ENCODE measurements at places on chromosomes 3 and 15.
A peak's percentile ranks its signal among the peaks of the same experiment; 100 is the strongest.

DNA sequence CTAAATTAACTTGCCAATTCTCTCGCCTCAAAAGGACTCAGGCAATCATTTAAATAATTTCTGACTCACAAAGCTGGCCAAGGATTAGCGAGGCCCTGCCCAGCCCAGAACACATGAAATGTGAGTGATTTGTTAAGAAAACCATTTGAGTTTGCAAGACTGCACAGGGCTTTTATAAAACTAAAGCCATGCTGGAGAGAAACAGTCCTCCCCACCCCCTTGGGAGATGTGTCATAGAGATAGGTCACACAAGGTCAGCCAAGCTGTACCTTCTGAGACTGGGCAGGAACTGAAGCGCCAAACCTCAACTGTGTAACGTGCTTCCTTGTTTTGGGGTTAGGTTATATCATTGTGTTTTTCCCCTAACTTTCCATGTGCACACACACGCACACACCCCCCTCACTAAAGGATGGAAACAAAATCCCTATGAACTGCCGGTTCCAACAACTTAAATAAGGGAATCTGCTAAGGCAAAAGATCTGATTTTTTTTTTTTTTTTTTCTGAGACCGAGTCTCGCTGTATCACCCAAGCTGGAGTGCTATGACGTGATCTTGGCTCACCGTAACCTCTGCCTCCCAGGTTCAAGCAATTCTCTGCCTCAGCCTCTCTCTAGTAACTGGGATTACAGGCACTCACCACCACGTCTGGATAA, 8.1 kb downstream of the SPATA12 start:
- H3K4me1 ChIP-seq: no peaks in the 10 kb centered on the region
- no peaks in the 10 kb centered on the region for H3K36me3 ChIP-seq
- no peaks in the 10 kb centered on the region for H3K27me3 ChIP-seq
- H3K27ac ChIP-seq: no peak overlapping the region
- H3K4me3 ChIP-seq: no peak overlapping the region

DNA sequence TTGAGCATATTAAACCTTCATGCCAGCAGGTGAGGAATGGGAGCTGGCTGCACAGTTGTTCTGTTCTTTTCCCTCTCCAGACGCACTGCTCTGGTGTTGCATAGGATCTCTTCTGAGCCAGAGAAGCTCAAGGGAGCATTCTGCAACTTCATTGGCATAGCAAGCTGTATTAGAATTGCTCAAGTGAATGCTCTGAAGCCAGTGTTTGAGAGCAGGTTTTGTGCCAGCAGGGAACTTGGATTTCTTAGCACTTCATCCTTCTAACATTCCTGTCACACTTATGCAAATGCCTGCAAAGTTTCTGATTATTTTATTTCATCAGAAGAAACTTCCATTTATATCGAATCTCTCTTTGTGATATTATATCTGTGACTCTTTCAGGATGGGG, 366.6 kb downstream of the AGBL1 start:
- no peaks in the 10 kb centered on the region for H3K36me3 ChIP-seq
- no peak overlapping the region for H3K27ac ChIP-seq
- H3K4me1 ChIP-seq: no peaks in the 10 kb centered on the region
- no peak overlapping the region for H3K4me3 ChIP-seq
- no peak for DNase-seq
- no peaks in the 10 kb centered on the region for H3K27me3 ChIP-seq

GRCh38 chr3:9715136-9715535, 11.5 kb downstream of the CPNE9 start:
- no peaks in the 10 kb centered on the region for H3K36me3 ChIP-seq
- no peak overlapping the region for H3K27ac ChIP-seq
- no peaks in the 10 kb centered on the region for H3K27me3 ChIP-seq
- no peak for DNase-seq
- no peak overlapping the region for H3K4me3 ChIP-seq
- H3K4me1 ChIP-seq: no peaks in the 10 kb centered on the region

DNA sequence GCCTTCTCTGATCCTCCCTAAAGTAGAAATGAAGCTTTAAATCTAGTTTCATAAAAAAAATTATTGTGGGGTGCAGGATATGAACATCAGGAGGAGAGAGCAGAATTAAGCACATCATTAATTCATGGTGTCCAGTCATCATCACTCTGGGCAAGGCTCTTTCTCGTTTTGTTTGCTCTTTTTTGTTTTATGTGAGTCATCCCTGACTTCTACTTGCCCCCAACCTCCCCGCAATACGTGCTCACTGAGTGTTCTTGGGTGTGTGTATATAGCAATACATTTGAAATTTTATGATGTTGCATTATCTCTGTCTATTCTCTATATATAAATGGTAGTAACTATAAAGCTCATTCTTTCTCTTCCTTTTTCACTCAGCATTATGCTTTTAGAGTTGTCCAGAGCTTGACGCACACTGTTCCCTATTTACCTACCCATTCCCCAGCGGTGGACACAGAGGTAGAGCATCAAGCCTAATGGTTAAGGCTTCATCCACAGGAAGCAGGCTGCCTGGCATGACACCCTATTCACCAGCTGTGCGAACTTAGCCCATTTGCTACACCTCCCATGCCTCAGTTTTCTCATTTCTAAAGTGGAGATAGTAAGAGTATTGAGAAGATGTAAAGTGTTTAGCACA, 72.3 kb downstream of the CD200R1L start:
- H3K27ac ChIP-seq: no peak overlapping the region
- H3K4me1 ChIP-seq: no peaks in the 10 kb centered on the region
- no peaks in the 10 kb centered on the region for H3K27me3 ChIP-seq
- H3K4me3 ChIP-seq: no peak overlapping the region

DNA sequence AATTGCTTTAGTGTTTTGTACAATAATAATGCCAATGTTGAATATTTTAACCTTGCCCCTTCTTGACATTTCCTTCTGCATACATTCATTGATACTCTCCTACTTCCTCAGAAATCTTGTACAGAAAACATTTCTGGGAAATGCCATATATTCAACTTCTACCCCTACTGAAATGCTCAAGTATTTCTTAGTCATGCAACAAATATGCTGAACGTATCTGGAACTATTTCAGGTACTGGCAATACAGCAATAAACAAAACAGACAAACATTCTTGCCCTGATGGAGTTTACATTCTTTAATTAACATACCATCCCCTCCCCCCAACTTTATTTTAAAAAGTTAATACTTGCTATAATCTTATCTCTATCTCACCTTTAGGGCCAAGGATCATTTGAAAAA, 147.2 kb downstream of the STAG1 start:
- no peaks in the 10 kb centered on the region for H3K27me3 ChIP-seq
- no peaks in the 10 kb centered on the region for H3K4me1 ChIP-seq
- H3K27ac ChIP-seq: no peak overlapping the region
- no peak for DNase-seq
- H3K4me3 ChIP-seq: no peak overlapping the region

DNA sequence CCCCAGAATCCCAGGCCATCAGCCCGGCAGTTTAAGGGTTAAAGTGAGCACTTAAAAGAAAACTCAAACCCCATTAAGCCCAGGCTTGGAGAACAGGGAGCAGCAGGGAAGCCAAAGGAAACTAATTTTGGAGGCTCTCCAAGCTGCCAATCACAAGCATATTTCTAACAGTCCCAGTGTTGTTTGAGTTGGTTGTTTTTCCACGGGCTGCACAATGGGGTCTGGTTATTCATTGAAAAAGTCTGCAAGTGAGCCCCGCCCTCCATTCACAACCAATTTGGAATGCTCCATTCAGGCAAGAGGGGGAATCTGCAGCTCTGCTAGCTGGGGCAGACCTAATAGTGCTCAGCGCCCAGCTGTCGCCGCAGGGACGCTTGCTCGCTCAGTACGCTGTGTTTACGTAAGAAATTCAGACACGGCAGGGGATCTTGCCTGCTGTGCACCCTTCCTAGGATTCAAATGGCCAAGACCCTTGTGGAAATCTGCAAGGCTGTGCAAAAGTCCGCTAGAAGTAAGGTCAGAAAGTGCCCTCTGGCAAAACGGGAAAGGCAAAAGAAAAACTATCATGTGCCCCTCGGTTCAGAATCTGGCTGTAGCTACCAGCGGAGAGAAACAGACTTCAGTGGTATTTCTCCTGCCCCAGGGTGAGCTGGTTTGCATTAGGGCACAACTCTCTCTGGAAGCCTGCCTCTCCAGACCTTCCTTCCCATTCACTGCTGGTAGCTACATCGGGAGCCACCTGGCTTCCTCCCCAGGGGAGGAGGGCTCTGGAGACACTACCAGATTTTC, 11.0 kb downstream of the ETV5 start:
- no peaks in the 10 kb centered on the region for H3K4me1 ChIP-seq
- H3K4me3 ChIP-seq: peak overlapping the region; percentile 35
- peak; percentile 70 for DNase-seq

DNA sequence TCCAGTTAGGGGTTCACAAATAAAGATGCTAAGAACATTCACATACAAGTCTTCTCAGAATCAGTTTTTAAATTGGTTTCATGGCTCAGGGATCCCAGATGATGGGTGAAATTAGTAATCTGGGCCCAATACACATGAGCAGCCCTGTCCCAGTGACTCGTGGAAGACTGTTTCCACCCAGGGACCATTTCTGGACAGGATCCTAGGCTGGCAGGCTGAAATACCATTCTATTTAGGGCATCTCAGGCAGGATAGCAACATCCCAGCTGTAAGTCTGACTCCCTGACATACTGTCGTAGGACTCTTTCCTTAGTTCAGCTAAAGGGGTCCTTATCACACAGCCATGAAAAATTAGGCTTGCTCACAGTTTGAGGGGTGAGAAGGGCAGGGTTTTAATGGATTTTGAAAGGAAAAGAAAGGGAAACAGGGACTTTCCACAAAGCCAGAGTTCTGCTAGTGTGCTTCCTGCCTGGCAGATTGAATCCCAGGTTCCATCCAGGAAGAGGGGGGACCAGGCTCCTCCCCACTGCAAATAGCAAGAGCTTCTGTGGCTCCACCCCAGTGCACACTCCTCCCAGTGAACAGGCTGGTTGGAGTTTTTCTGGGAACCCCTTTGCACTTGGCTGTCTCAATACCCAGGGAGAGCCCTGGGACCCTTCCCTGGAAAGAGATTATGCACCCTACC, 41.3 kb upstream of the LYZL4 start:
- no peak overlapping the region for H3K4me3 ChIP-seq
- H3K4me1 ChIP-seq: no peaks in the 10 kb centered on the region
- no peak for DNase-seq
- H3K36me3 ChIP-seq: no peaks in the 10 kb centered on the region
- H3K27me3 ChIP-seq: no peaks in the 10 kb centered on the region

DNA sequence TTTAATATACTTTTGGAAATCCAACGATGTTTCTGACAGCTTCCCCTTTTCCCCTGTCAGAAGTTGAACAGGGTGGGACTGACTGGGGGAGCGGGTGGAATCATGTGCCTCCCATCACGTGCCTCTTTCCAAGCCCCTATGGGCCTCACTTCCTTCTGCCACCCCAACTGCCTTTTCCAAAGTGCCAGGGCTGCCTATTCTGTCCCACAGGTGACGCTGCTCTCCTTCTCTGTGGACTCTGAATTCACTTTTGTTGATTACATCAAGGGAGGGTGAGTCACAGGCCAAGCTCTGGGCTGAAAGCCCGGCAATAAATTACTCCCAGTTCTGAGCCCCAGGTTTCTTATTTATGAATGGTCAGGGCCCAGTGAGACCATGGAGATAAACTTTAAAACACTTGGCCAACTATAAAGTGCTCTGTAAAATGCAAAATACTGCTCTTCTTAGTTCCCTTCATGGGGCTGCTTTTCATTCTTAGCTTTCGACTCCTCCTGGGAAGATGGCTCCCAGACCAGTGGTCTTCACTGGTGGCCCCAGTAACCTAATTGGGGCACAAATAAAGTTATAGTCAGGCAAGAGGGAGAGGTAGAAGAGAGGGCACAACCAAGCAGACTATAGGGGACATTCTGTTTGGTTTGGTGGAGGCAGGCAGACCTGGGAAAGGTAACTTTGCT, 12.3 kb downstream of the CPNE9 start:
- H3K36me3 ChIP-seq: no peaks in the 10 kb centered on the region
- no peak overlapping the region for H3K27ac ChIP-seq
- H3K27me3 ChIP-seq: no peaks in the 10 kb centered on the region
- no peak for DNase-seq
- no peaks in the 10 kb centered on the region for H3K4me1 ChIP-seq

GRCh38 chr3:141334627-141335250, 33.6 kb upstream of the ZBTB38 start:
- no peaks in the 10 kb centered on the region for H3K27me3 ChIP-seq
- no peak overlapping the region for H3K4me3 ChIP-seq
- H3K4me1 ChIP-seq: no peaks in the 10 kb centered on the region
- no peak for DNase-seq
- H3K36me3 ChIP-seq: no peaks in the 10 kb centered on the region
- H3K27ac ChIP-seq: no peak overlapping the region

Data from right lobe of liver (tissue), 6 donors.